ENCODE measurements at places on chromosomes 5 and 9. TPM values are rescaled to one million over a fixed set of nuclear protein-coding genes. Genes with fewer than 3 reads are reported as not detected.

GRCh38 chr9:33498387-33498786, 24.7 kb upstream of the NOL6 start:
- DNase-seq: no peak

LECT2 gene
- total RNA-seq: not detected

PCDHGA4 gene
- total RNA-seq: 3.9 TPM

- no peak for DNase-seq
These were observed 7.5 kb upstream of the ERAP2 start for GRCh38 chr5:96868603-96869371.

DNA sequence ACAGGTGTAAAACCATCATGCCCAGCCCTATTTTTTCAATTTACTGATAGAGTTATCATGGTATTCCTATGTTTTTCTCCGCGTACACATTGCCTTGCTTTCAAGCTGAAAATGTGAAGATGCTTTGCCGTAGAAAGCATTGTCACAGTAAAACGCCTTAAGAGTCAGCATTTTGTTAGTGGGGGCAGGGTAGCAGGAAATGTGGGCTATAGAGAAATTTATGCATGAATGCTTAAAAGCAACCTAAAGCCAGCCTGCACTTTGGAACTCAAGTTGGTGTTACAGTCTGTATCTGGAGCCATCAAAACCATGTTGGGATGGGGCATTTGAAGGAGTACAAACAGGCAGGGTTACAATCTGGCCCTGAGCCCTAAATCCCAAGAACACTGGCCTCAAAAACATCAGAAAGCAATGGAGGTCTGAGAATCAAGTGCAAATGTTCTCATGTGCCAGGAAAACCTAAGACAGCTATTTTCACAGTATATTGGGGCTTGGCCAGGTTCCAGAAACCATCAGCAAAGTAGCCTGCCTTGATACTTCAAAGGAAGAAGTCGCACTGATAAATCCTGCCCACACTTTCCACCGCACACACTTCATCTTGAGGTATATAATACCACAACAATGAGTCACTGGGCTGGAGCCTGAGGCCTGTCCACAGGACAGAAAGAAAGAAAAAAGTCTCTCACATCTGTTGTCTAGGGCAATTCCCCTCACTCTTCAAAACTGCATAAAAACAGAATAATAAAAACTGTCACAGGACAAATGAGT, 313.8 kb downstream of the ENC1 start:
- no peak for DNase-seq

DNA sequence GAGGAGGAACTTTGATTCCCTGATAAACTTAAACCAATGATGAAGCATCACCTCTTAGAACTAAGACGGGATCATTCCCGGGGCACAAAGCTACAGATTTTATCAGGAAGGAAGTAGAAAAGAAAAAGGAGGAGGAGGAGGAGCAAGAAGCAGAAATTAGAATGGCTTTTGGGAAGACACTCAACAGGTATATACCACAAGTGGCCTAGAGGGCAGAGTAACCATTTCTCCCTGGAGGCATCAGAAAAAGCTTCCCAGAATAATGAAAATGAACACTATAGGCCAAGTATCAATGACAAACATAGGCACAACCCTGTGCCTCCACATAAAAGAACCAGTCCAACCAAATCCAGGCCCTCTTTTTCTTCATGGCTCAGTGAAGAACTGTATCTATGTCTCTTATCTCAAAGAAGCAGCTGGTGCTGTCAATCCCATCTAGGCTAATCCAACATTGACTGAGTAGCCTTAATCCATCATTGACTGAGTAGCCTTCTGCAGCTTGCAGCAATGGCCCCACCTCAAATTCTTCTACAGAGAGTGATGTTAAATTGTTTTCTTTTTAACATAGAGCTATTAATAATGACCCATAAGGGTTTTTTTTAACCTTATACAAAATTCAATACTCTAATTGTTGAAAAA, 178.8 kb upstream of the KIF2A start:
- DNase-seq: no peak

DNA sequence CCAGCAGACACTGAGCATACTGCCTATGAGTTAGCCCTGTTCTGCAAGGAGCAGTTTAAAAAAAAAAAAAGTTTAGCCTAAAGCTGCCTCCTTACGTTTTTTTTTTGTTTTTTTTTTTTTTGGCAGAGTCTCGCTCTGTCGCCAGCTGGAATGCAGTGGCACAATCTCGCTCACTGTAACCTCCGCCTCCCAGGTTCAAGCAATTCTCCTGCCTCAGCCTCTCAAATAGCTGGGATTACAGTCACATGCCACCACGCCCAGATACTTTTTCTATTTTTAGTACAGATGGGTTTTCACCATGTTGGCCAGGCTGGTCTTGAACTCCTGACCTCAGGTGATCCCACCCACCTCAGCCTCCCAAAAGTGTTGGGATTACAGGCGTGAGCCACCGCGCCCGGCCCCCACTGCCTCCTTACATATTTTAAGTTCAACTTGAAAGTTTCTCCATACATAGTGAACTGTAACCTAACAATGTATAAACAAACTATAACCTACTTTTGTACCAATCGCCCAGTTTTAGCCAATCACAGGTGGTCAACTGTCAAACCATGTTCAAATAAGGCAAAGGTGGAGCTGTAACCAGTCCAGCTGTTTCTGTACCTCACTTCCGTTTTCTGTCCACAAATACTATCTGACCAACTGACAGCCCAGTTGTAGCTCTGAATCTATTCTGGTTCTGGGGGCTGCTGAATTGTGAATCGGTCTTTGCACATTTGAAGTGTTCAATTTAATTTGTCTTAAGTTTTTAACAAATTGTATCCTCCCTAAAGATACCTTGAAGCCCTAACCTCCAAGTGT, 17.1 kb downstream of the GKAP1 start:
- no peak for DNase-seq

GRCh38 chr9:18359335-18359734, 114.6 kb upstream of the ADAMTSL1 start:
- no peak for DNase-seq

GRCh38 chr5:80759866-80760577, 105.2 kb upstream of the DHFR start:
- no peak for DNase-seq

TAF1L gene
- total RNA-seq: not detected
